ENCODE measurements at places on chromosomes 4 and X.
A peak's percentile ranks its signal among the peaks of the same experiment; 100 is the strongest.

GRCh38 chr4:81609844-81610243 lies 138.1 kb upstream of the RASGEF1B start:
- DNase-seq: no peak

DNA sequence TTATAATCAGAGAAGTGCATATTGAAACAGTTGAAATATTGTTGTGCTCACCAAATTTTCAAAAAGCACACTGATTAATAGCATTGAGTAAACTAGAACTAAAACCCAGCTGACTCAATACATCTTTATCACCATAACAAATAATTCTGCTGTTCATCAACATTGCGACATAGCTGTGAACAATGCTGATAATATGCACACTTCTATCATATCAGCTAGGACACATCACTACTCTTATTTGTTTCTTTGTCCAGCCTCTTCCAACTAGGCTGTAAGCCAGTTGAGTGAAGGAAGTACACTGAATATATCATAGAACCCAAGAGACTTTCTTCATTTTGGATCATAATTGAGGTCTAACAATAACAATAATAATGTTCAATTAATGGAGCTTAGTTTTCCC lies 349.7 kb downstream of the IQCM start:
- DNase-seq: no peak

DNA sequence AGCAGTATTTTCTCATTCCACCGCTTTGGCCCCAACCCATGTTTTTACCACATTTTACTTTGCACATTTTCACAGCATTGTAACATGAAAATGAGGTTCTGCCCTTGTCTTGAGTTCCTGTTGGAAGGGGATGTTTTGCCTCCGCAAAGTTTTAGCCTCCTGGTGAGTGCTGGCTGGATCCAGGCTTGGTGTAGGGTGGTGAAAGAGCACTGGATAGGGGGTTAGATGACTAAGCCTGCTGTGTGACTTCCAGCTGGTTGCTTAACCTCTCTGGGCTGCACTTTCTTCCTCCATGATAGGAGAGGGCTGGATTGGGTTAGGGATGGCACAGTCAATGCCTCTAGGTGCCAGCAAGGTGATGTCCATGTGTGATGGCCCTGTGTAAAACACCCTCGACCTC lies 28.9 kb downstream of the CYTL1 start:
- peak; percentile 65 for DNase-seq

- no peak for DNase-seq
Measured at GRCh38 chr4:64713256-64713840, 304.1 kb upstream of the TECRL start.

GRCh38 chr4:148454835-148455234 lies 12.6 kb upstream of the NR3C2 start:
- no peak for DNase-seq

Measured in sigmoid colon (tissue), 7 donors.